Activated naive CD4-positive, alpha-beta T cell treated with anti-CD3 and anti-CD28 coated beads, Interleukin-2, amount 50 U/mL, for 16 hours (primary cell): ENCODE measurements at places on chromosomes 6 and 20.

- DNase-seq = no peak
These were observed 6.6 kb downstream of the CTSA start for GRCh38 chr20:45897692-45898091.

- DNase-seq = no peak
These were observed 18.1 kb downstream of the HLA-DPB1 start for GRCh38 chr6:33093855-33094254.

GRCh38 chr6:7765575-7766325 lies 39.9 kb downstream of the BMP6 start:
- DNase-seq = no peak

GRCh38 chr6:113709936-113710509 lies 147.1 kb upstream of the MARCKS start:
- no peak for DNase-seq

- DNase-seq = no peak
These were observed 54.5 kb upstream of the TENT5A start for GRCh38 chr6:81806793-81807565.

GRCh38 chr6:31892821-31893220 lies 4.7 kb downstream of the EHMT2 start:
- DNase-seq = no peak

DNA sequence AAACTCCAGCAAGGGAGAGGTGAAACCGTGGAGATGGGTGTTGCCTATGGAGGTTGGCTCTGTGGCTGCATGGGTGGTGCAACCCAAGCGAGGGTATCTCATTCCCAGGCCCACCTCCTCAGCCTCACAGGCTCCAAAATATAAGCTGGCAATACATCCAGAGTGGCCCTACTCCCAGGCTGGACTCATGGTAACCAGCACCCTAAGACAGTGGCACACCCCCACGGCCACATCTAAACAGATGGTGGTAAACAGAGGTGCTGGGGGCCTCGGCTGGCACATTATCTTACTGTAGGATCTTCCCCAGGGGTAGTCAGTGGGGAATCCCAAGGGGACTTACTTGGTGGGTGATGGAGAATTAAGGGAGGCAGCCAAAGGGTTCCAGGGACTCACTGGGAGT lies 33.7 kb upstream of the CCND3 start:
- no peak for DNase-seq

DNA sequence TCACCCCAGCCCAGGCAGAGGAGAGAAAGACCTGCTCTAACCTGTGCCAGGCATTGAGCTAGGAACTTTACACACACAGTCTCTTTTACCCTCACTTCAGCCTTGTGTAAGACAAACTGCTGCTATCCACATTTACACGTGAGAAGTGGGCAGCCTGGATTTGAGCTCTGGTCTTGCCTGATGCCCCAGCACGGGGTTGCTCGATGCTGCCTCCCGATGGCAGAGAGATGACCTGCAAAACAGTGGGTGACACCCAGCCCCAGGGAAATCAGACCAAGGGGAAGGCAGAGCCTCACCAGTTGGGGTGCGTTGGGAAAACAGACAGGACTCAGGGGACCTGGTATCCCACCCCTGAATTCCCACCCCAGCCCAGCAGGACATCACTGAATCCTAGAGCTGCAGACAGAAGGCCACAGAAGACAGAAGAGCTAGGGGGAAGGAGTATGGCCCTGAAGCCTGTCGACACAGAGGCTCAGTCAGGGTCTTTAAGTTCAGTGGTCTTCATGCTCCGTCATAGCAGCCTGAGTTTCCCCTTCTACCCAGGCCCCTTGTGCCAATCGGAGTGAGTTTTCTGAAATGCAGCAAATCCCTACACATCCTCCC lies 990 bp downstream of the BPI start:
- no peak for DNase-seq

DNA sequence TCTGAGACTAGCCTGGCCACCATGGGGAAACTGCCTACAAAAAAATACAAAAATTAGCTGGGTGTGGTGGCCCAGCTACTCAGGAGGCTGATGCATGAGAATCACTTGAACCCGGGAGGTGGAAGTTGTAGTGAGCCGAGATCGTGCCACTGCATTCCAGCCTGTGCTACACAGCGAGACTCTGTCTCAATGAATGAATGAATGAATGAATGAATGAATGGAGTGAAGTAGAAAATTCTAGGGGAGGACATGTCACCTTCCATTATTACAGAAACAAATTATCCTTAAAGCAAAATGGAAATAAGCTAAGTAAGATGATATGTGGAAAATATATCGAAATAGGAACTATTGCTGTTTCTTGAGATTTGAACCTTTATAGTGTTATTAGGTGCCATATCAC lies 2.9 kb upstream of the PNISR start:
- no peak for DNase-seq

- DNase-seq = no peak
These were observed 48.6 kb upstream of the SNX9 start for GRCh38 chr6:157774153-157775135.

DNA sequence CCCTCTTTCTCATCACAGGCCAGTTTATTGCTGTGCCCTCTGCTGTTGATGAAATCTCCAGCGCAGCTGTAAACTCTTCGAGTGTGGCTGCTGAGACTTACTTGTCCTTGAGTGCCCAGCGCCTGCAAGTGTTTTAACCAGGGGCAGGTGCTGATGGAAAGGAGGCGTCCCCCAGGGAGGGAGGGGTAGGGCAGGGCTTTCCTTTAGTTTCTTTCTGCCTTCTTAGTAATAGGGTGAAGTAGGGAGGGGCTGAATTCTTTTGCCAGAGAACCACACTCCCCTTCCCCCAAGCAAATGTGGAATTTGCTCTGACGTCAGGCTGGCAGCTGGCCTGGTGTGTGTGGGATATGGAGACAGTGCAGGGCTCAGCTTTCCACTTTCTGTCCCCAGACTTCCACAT lies 61.2 kb downstream of the IGF2R start:
- DNase-seq = no peak

DNA sequence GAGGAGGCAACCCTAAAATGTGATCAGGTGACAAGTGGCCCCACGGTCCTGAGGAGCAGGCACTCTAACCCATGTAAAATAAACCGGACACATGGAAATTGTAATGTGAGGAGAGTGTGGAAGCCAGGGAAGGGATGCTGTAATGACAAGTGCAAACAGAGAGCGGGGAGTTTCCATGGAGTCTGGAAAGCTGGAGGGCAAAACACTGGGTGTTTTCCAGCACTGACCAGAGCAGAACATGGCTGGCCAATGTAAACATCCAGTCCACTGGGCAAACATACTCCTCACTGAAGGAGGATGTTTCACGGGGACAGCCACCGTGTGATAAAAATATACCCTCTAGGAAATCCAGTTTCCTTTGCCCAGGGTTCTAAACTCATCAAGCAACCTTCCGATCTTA lies 219.0 kb upstream of the JARID2 start:
- no peak for DNase-seq

DNA sequence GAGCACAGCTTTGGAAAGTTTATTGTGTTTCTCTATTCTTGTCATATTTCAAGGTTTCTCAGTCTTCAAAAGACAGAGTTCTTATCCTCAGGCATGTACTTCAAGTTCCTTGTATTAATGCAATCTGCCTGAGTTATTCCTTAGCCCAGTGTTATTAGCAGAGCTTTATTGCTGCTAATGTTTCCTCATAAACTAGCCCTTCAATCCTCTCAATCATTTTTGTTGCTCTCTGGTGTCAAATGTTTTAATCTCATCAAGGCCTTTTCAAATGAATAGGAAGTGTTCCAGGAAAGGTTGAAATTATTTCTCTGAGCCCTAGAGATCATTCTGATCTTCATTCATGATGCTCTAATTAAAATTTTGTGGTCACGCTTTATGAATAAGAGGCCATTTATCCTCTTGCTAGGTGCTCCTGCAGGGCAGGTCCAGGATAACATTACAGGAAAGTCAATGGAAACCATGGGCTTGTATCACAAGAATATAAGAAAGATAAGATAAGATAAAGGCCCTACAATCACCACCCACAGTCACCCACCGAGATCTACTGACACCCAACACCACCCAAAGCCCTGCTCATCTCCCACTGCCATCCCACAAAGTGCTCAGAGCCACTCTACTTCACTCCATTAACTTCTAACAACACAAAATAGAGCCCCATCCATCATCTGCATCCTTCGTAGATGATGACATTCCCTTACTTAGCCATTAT lies 125.9 kb downstream of the COL9A1 start:
- no peak for DNase-seq

DNA sequence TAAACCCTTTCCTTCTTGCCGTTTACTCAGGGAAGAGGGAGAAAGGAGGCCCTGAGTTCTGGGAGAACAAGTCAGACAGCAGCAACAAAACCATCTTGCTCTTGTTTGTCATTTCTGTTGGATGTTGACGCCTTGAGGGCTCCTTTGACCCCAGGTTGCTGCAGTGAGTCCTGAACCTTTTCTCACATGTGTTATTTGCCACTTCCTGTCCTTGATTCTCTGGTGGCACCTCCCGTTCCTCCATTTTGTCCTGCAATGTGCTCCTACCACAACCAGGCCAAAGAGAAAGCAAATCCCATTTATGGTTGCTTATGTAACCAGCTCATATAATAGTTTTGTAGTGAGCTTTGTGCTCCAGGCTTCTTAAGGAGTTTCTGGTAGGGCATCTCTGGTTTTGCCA lies 66.6 kb upstream of the ADGRF4 start:
- DNase-seq = no peak

- no peak for DNase-seq
These were observed 12.9 kb downstream of the SALL4 start for GRCh38 chr20:51789434-51789833.

GRCh38 chr20:43862438-43862837 lies 52.2 kb upstream of the TOX2 start:
- no peak for DNase-seq

DNA sequence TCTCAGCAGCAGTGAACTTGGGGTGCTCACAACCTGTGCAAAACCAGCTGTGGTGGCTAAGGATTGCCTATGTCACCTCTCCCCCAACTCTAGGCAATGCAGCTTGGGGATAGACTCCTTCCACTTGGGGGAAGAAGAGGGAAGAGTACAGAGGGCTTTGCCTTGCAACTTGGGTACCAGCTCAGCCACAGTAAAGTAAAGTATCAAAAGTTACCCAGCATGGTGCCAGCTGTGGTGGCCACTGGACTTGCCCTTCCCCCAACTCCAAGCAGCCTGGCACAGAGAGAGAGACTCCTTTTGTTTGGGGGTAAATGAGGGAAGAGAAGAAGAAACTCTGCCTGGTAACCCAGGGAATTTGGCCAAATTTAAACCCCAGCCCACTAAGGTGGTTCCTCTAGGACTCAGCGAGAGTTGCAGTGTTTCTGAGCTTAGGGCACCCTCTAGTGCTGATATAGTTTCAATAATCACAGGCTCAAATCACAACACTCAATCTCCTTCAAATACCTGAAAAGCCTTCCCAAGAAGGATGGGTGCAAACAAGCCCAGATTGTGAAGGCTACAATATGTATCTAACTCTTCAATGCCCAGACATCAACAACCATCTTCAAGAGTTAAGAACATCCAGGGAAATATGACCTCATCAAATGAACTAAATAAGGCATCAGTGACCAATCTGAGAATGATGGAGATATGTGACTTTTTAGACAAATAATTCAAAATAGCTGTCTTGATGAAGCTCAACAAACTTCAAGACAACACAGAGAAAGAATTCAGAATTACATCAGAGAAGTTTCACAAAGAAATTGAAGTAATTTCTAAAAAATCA lies 7.6 kb upstream of the DEFB129 start:
- no peak for DNase-seq

DNA sequence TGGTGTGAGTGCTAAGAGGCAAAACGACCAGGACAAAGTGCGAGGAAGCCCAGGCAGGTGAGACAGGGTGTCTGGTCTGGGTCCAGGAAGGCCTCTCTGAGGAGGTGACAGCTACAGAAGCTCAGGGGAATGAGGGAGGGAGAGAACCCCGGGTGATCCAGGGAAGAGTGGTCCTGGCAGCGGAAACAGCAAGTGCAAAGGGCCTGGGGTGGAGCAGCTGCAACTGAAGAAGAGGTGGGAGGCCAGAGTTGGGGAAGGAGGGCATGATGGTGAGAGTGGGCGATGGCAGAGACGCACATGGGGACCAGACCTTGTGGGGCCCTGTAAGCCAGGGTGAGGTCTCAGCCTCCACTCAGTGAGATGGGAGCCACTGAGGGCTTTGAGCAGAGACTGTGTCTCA lies 45.8 kb downstream of the DLGAP4 start:
- no peak for DNase-seq
